ENCODE measurements at places on chromosomes 7 and 10.

- DNase-seq, result no peak
Observed at GRCh38 chr7:151917791-151918509, 38.3 kb upstream of the GALNTL5 start.

GRCh38 chr10:9260690-9261089 lies 1206.2 kb downstream of the GATA3 start:
- DNase-seq, result no peak

- no peak for DNase-seq
Observed at GRCh38 chr7:81234896-81235295, 316.0 kb upstream of the SEMA3C start.

GRCh38 chr7:158568974-158569857 lies 18.4 kb downstream of the PTPRN2 start:
- no peak for DNase-seq

DNA sequence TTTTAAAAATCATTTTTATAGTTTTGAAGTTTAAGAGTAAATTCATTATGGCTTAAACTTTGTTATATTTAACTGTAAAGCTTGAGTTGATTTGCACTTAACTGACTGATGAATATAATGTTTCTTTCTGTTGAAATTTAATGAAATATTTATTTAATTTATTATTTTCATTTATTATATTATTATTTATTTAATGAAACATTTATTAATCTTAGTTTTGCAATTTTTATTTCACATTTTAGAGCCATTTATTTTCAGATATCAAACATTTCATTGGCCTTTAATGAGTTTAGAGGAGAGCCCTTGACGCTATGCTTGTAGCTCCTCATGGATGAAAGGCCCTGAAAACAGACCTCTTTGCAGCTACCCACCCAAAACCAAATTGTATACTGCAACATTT lies 570.0 kb downstream of the LRMDA start:
- DNase-seq, result no peak

- DNase-seq, result no peak
Observed at GRCh38 chr10:63633677-63634487, 112.7 kb downstream of the REEP3 start.

GRCh38 chr10:6406220-6407033 lies 173.6 kb downstream of the PRKCQ start:
- DNase-seq, result no peak

GRCh38 chr7:149474309-149475120 lies 13.7 kb upstream of the ZNF777 start:
- DNase-seq, result no peak

DNA sequence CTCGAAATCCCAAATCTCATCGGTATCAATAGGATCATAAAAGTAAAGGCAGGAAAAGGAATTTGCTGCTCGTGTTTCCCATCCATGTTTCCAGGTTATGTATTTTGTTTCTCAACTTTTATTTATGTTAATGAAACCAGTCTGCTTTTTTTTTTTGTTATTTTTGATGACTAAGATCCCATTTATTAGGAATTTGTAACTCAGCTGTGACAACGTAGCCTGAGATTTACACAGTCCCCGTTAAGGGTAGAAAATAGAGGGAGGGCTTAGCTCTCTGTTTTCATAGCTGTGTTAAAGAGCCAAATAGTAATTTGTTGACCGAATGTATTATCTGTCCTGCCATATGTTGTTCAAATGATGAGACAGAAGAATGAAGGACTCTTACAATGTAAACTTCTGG lies 164.0 kb downstream of the MGMT start:
- DNase-seq, result no peak

Data from NCI-H1105 treated with DMSO at 0.1 percent for 48 hours (cell line).